ENCODE measurements at places on chromosomes 13 and 19. TPM values are rescaled to one million over a fixed set of nuclear protein-coding genes. Genes with fewer than 3 reads are reported as not detected.

GRCh38 chr19:56137405-56137804, 3.7 kb upstream of the ZNF444 start:
- no peak for DNase-seq

- DNase-seq: no peak
These were observed 69.5 kb upstream of the ZDHHC20 start for GRCh38 chr13:21528616-21529015.

The TNFRSF19 gene
- 36.5 TPM for total RNA-seq

The TNFSF9 gene
- 0.78 TPM for total RNA-seq

DNA sequence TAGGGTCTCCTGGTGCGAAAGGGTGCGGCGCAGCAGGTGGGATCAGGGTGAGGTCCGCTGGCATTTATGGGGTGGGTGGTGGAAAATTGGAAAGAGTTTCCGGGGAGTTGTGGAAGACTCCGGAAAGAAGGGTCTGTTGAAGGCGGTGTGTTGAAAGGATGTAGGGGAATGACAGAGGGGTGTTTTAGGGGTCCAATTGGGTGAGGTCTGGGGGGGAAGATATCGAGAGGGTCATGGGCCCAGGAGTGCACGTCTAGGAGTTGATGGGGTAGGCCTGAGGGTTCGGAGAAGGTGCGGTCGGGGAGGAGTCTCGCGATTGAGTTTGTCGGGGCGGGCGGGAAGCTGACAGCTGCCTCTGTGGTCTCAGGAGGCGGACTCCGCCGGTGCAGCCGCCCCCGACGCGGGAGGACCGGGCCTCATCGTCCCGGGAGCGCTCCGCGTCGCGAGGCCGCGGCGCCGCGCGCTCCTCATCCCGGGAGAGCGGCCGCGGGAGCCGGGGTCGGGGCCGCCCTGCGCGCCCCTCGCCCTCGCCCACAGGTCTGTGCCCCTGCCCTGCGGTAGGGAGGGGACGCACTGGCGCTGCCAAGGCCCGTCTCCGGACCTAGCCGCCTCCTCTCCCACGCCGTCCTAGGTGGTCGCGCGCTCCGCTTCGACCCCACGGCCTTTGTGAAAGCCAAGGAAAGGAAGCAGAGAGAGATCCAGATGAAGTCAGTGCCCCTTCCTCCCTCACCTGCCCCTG, 7.0 kb downstream of the PGLYRP1 start:
- DNase-seq: no peak

DNA sequence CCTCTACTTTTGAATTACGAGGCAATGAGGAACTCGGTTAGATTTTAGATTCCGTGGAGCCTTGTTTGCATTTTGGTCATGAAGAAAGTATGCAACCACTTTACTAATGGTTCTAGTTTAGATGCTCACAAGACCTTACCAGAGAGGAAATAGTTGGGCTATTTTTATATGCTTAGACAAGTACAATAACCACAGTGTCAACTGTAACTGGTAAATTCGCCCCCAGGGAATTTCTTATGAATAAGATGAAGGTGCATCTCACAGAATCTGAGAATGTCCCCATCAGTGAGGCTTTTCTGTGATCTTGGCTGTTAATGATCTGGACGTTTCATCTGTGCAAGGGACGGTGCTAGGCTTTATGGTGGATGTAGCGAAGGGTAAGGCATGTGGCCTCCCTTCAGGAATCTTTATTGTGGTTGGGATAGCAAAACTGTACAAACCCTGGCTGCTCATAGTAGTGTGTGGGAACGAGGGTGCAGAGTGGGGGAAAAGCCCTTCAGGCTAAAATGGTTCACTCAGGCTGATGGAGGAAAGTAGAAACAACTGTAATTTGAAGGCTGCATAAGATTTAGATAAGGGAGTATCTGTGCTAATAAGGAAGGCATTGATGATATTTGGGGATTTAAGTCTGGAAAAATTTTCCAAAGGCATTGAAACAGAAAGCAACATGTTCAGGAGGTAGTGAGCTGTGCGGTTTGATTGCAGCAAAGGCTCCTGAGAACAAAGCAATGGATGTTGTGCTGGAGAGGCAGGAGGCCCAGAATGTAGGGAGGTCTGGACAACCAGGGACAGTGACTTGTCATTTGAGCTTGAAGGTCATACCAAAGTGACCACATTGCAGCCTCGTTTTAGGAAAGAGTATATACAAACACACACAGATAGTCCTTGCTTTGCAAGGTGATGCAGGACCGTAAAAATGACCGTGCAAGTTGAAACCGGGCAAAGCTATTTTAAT, 28.4 kb downstream of the UBAC2 start:
- no peak for DNase-seq

The LILRB4 gene
- 5.0 TPM for total RNA-seq

The NTN5 gene
- total RNA-seq: 0.14 TPM

DNA sequence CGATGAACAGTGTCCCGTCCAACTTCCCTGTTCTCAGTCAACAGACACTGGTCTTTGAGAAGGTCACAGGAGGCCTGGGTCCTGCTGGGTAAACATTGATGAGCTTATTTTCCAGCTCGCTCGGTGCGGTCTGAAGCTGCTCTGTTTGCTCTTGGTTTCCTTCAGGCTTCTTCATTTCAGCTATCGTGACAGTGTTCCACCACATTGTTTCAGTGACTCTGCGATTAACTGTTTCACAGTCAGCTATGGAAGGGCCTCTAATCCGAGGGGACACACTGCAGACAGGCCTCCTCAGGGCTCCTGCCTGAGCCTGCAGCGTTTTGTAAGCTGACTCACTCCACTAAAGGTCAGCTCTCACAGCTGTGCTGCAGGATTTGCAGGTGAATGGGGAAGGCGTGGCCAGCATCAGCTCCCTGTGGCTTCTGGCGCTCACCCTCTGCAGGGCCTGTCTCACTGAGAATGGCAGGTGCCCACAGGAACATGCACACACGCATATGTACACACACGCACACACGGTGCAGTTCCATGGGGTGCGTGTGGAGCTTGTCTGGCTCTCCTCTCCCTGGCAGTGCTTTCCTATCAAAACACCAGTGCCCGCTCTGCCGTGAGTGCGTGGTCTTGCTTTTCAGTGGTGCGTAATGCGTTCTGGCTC, 62.9 kb upstream of the MCF2L start:
- DNase-seq: no peak

Measured in Right ventricle myocardium inferior (tissue), 1 donor.